ENCODE measurements at places on chromosomes 13 and 19.

DNA sequence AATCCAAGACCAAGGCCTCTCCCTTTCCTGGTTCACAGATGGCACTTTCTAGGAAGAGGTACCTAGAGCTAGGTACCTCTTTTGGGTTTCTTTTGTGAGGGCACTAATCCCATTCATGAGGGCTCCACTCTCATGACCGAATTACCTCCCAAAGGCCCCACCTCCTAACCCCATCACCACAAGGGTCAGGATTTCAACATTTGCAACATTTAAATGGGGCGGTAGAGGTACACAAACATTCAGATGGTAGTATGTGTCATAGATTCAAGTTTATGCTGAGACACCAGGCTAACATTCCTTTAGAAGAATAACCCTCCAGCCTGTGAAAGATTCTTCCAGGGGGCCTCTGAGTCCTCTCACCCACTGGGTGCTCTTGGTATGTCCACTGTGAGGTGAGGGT, 116.3 kb downstream of the FOXO1 start:
- no peak for DNase-seq

DNA sequence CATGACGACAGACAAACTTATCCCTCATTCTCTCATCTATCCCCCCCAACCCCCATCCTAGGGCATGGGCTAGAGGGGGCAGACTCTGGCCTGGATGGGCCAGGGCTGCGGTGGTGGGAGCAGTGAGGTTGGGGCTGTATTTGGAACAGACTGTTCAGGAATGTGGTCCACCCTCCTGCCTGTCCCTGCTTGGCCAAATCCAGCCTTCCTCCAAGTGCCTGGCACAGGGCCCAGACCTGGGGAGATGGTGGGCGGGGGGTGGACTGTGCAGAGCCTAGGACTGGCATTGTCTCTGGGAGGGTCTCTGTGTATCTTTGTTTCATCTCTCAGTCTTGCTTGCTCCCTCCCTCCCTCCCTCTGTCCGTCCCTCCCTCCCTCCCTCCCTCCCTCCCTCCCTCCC, 14.2 kb downstream of the EGLN2 start:
- DNase-seq, result no peak

- no peak for DNase-seq
Measured at GRCh38 chr19:43662487-43662886, 7.5 kb downstream of the PLAUR start.

DNA sequence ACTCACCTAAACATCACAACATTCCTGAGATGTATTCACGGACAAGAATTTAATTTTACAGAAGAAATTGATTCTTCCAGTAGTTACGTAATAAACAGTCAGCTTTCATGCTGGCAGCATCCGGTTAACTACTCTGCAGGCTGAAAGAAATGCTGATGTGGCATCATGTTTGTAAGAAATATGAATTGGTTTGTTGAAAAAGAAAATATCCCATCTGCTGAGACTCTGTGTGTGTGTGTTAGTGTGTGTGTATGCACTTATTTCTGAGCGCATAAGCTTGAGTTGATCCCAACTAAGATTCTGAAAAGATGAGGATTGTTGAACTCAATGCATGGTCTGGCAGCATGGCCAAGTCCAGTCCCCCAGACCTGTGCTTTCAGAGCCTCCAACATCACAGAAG, 74.3 kb upstream of the FAM216B start:
- no peak for DNase-seq

- no peak for DNase-seq
Measured at GRCh38 chr13:30810801-30811200, 75.5 kb downstream of the ALOX5AP start.

DNA sequence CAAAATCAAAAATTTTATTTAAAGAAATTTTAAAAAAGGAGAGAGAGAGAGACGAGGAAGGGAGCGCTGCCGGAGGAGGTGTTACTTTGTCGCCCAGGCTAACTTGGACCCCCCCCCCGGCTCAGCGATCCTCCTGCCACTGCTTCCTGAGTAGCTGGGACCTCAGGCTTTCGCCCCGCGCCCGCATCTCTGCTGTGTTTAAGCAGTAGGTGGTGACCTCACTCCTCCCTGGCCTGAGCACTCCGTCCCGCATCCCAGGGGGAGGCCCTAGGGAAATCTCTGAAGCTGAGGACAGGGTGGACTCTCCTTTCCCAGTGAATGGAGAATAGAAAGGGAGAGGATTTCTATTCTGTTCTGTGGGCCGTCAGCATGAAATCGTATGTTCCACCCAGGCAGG, 485 bp upstream of the ZNF845 start:
- DNase-seq, result no peak

DNA sequence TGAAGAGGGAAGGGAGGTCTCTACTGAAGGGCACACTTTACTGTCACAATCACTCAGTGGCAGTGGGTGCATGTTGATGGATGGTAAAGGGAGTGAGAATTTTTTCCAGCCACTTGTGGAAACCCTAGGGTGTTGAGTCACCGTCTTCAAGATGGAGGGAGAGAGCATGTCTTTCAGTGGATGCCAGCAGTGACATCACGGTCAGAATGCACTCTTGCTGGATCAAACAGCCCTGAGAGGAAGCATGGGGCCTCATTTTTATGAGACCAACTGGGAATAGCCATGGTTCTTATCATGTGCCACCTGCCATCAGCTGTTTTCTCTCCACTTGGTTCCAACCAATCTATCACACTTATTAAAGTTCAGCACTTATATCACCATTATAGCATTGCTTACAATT, 182.5 kb downstream of the KCNRG start:
- DNase-seq, result no peak

DNA sequence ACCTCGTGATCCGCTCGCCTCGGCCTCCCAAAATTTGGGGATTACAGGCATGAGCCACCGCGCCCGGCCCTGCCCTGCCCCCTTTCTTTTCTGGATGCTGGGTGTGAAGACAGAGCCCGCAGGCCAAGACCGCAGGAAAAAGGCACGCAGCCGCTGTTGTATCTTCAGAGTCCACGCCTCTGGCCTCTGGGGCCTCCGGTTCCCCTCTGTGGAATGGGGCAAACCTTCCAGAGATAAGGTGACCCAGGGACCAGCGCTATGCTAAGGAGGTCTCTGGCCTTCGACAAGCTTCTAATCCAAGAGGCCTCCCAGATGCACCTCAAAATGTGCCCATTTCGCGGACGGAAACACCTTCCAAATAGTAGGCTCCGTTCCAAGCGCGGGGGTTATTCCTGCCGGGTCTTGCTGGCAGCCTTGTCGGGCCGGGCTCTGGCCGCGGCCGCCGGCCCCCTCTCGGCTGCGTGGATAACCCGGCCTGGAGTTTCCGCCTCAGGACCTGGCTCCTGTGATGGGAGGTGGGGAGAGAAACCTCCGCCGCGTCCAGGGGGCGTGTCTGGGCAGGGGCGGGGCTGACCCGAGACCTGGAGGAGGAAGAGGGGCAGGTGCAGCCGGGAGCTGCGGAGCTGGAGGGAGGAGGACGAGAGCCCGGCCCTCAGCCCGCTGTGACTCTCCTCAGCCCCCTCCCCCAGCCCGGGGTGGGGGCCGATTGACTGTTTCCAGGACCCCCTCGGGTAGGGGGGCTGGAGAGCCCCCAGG, 13.1 kb downstream of the TJP3 start:
- peak; percentile 77 for DNase-seq

DNA sequence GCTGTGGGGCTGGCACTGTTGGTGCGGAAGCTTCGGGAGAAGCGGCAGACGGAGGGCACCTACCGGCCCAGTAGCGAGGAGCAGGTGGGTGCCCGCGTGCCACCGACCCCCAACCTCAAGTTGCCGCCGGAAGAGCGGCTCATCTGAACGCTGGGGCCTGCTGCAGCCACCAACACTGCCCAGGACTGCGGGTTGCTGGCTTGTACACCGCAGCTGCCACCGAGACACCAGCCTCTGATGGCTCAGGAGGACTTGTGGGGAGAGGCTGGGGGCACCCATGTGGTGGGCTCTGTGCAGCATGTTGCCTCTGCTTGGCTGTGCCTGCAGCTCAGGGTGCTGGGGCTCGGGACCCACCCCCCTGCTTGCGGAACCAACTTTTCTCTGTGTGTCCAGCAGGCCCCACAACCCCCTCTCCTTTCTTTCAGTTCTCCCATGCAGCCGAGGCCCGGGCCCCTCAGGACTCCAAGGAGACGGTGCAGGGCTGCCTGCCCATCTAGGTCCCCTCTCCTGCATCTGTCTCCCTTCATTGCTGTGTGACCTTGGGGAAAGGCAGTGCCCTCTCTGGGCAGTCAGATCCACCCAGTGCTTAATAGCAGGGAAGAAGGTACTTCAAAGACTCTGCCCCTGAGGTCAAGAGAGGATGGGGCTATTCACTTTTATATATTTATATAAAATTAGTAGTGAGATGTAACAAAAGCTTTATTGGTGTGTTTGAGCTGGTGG, 2.6 kb downstream of the CRB3 start:
- no peak for DNase-seq

DNA sequence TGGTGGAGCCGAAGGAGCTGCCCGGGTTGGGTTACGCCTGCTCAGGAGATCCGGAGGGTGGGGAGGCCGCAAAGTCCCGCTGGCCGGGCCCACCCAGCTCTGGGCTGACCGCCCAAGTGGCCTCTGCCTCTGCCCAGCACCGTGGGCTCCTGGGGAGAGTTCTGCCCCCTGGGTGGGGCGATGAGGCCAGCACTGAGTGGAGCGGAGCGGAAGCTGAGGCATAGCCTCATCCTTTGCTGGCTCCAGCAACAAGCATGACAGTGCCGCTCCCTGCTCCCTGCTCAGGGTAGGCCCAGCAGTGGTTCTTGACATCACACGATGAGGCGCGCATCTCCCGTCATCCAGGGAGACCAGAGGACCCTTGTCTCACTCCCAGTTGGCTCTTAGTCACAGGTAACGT, 22.5 kb downstream of the CCDC8 start:
- no peak for DNase-seq

DNA sequence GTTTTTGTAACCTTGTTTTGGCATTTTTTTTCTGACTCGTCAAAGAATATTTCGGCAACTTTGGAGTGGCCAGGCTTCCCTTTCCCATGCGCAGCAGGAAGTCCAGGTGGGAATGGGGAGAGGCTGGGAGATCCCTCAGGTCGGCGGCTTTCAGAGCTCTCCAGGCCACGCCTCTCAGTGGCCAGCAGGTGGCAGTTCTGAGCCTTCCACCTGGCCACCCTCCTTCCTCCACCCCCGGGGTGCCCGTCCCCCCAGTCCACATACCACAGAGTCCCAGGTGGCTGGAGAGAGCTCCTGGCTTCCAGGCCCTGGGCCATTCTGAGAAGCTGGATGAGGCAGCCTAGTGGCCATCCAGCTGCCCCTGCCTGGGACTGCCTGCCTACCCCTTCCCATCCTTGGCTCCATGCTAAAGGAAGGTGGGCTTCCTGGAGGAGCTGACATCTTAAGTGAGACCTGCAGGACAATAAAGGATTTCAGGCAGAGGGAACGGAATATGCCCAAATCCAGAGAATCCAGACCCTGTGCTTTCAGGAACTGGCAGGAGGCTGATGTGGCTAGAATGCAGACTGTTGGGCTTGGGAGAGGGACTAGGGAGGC, 46.3 kb downstream of the CCNE1 start:
- no peak for DNase-seq

DNA sequence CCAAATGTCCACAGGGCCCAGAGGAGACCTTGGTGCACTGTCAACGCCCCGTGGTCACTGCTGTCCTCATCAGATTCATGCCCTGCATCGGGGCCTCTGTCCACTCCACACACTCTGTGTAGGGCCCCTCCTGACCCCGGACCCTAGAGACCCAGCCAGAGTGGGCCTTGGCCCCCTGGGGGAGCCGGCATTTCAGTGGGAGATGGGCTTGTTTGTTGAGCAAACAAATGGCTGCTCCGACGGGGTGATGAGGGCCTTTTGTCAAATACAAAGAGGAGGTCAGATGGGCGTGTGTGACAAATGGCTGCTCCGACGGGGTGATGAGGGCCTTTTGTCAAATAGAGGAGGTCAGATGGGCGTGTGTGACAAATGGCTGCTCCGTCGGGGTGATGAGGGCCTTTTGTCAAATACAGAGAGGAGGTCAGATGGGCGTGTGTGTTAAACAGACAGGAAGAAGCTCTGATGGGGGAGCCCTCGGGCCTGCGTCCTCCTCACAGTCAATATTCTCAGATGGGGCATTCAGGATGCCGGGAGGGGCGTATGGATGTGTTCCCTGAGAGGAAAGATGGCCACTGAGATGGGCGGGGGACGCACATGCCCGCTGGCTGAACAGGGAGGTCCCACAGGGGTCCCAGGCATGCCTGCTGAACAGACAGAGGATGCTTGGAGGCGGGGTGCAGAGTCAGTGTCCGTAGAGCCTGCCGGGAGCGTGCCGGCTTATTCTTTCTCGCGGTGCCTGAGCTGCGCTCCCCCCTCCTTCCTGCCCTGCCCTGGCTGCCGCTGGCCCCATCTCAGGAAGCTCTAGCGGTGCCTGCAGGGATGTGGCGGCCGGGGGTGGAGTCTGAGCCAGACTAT, 36.3 kb downstream of the SMIM24 start:
- DNase-seq, result no peak

DNA sequence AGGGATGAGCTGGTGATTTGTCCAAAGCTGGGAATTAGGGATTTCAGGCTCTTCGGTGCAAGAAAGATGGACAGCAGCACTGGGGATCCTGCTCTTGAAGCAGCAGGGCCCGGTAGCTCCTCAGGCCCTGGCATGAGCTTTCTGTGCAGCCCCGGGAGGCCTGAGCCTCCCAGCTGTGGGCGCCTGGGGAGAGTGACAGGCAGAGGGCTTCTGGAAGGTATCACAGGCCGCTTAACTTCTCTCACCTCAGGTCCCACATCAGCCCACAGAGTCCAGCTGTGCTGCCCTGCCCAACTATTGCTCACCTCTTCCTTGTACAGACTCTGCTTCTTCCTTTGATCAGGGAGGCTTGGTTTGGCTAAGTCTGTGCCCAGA, 14.6 kb upstream of the ZNF536 start:
- DNase-seq, result no peak

GRCh38 chr19:2239771-2240770, 3.4 kb downstream of the SF3A2 start:
- DNase-seq, result no peak

DNA sequence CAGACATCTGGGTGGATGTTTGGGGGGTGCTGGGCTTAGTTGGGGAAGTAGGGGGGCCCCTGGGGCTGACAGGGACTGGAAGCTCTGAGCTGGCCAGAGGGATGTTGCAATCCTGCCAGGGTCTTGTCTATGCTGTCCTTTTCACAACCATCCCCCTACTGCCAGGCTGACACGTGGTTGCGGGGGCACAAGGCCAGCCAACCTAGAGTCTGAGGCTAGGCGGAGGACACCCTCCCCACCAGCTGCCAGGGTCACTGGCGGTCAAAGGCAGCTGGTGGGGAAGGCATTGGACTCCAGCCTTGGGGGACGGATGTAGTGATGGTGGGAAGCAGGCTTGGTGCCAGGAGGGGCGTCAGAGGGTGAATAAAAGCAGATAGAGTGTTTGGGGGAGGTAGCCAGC, 1.6 kb upstream of the APOC1 start:
- no peak for DNase-seq

Data from stimulated activated CD4-positive, alpha-beta T cell treated with anti-CD3 and anti-CD28 coated beads, Interleukin-2, amount 100 ng/mL, for 4 hours (primary cell).